ENCODE measurements at places on chromosomes 12 and 14.
A peak's percentile ranks its signal among the peaks of the same experiment; 100 is the strongest.

DNA sequence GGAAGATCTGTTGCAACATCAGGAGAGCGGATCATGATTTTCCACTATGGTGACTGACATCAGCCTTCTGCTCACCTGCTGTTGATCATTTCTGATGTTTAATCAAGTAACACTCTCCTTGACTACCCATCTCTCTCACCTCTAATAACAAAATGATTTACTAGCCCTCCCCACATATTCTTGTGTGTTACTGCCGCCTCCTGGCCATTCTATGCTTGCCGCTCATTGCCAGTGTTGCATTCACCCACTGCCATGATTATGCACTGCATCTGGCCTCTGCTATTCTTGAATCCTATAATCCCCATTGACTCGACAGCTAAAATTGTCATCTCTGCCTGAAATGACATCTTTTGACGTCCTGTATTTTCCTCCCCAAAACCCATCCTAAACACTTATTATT, 113.8 kb downstream of the RERGL start:
- no peak for DNase-seq

DNA sequence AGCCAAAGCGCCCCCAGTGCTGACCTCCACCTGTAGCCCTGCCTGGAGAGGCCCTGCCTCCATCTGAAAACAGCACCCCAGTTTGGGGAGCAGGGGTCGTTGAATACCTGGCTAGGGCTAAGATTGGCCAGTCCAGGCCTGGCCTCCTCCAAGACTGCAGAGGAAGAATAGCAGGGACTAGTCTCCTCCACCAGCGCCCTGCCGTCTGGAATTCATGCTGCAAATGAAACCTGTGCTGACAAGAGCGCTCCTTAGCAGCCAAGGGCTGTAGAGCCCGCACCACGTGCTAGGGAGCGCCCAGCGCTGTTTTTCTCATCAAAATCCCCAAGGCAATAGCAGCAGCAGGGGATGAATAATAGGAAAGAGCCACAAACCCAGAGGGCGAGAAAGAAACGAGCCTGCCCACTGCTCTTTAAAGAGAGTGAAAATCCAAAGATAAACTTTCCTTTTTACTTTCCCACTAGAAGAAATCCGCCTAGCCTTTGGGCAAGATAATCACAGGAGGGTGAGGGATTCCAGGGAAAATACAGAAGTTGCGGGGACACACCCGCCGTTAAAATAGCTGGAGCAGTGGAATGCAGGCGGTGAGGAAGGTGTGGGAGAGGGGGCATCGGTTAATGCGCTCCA, 3.3 kb downstream of the COL2A1 start:
- no peak for DNase-seq

DNA sequence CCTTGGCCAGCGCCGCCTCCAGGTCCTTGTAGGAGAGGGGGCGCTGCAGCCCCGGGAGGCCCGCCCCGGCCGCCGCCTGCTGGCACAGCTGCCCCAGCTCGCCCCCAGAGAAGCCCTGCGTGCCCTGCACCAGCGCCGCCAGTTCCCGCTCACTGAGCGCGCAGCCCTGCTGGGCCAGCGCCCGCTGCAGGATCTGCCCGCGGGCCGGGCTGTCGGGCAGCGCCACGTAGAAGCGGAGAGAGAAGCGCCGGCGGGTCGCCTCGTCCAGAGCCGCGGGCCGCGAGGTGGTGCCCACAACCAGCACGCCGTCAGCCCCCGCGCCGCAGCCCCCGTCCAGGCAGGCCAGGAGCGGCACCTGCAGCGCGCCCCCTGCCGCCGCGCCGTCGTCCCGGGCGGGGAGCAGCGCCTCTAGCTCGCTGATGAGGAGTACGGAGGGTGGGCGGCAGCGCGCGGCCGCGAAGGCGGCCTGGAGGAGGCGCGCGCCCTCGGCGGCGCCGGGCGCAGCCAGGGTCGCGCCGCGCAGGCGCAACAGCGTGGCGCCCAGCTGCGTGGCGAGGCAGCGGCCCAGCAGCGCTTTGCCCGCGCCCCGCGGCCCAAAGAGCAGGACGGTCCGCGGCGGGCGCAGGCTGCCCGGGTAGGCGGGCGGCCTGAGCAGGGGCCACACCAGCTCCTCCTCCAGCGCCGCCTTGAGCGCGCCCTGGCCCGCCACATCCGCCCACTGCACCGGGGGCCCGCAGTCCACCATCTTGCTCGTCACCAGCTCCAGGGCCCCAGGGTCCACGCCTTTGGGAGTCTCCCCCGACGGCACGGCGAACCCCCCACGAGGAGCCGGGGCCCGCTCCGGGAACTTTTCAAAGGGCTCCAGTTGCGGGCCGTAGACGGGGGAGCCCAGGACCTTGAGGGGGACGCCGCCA, 27.7 kb downstream of the FIGNL2 start:
- DNase-seq, result peak; percentile 77

DNA sequence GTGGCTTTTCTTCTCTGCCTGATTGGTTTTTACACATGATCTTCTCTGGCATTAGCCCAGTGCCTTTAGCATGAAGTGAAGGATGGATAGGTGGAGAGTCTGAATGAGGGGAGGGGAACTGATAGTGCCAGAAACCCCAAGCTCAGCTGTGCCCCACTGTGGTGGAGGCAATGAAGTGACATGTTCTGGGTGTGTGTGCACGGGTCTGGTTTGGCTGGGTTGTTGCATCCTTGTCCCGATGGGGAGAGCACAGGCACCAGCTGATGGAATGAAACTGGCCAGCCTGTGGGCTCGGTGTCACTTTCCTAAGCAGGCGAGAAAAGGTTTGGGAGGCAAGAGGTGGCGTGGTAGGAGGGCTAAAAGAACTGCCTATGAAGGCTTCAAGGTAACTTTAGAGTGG, 65.3 kb downstream of the CACNA1C start:
- DNase-seq, result no peak

- DNase-seq, result no peak
These were observed 236.4 kb downstream of the PAWR start for GRCh38 chr12:79454338-79454843.

- no peak for DNase-seq
These were observed 160.8 kb downstream of the GXYLT1 start for GRCh38 chr12:41983856-41984255.

All from CD4-positive, alpha-beta T cell treated with Interferon alpha-2 for 1 hour (primary cell).